ENCODE measurements at places on chromosomes 1 and 21.

DNA sequence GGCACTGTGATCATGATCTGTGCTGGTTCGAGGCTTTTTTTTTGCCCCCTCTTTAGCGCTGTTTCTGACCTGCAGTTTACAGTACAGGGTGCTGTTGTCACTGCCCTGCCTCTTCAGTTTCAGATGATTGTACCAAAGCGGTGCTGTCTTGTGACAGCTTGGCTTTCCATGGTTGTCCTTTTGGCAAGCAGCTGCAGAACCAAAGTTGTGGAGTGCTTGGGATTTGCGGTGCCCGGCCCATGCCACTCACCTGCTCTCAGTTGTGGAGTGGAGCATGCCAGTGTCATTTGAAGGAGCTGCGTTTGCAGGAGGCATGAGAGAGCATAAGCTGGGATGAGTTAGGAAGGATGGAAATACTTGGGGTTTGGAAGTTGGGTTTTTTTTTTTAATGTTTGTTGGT lies 48.4 kb downstream of the DOP1B start:
- no peak for DNase-seq

DNA sequence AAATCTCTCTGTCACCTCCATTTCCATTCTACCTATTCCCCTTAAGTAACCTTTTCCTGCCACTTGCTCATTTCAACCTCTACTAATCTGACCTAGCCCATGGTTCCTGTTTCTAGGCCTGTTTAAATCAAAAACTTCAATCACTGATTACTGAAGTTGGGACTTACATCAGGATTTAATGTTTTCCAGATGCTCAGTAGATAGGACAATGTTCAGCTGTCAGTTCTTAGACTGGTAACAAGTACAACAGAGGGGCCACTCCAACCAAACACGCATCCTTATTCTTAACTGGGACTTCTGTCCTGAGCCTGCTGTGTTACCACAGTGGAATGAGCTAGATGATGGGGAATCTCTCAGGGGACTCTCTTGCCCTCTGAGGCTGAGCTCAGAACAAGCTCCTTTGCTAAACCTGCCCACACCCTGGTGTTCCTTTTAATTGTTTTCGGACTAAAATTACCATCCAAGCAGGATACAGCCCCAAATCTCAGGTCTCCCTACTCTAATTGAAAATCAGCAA lies 974.6 kb downstream of the TTLL7 start:
- no peak for DNase-seq

GRCh38 chr1:33231166-33231565 lies 25.1 kb upstream of the ZNF362 start:
- DNase-seq, result no peak

GRCh38 chr1:231196728-231197127 lies 34.9 kb downstream of the TRIM67 start:
- no peak for DNase-seq

- no peak for DNase-seq
These were observed 55.7 kb downstream of the EDEM3 start for GRCh38 chr1:184698969-184699368.

DNA sequence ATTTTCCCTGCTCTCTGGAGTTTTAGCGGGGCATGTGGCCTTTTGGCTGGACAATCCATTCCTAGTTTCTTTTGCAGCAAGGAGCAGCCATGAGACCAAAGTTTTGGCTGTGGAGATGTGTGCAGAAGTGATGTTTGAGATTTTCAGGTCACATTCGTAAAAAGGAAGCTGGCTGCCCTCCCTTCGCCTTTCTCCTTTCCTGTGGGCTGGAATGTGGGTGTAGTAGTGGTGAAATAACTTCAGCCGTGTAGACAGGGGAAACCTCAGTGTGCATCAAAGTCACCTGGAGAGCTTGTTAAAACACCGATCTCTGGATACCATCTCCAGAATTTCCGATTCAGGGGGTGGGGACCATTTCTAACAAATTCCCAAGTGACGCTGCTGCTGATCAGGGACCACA lies 5.3 kb upstream of the GPR88 start:
- no peak for DNase-seq

- DNase-seq, result no peak
These were observed 184.2 kb upstream of the USP24 start for GRCh38 chr1:55399346-55399745.

DNA sequence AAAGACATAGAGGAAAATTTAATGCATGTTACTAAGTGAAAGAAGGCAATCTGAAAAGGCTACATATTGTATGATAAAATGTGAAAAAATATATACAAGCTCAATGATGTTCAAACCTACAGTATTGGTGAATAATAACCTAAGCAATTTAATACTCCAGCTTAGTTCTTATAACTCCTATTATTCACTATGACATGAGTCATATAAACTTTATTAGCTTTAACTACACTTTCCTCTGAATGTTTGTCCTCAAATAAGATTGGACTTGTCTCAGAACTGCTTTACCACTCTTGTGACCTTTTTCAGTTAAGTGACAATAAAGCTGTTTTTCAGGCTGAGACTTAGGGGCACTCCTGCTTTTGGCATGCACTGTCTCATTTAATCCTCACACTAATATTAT lies 50.9 kb downstream of the CNST start:
- no peak for DNase-seq

DNA sequence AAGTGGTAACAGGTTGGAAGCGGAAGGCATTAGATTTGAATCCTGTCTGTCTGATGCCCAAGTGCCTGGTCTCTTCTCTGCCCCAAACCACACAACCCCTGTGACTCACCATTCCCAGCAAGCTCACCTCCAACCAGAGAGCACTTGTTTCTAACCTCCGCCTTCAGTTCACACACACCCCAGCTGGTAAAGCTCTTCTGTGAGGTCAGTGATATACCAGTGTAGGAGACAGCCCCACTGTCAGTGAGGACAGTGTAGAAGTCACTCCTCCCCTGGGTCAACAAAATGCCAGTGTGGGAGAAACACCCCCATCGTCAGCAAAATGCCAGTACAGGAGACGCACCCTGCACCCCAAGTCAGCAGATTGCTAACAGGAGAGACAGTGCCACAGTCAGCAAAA lies 2.6 kb downstream of the RIMS3 start:
- no peak for DNase-seq

- no peak for DNase-seq
These were observed 3.9 kb upstream of the PUM1 start for GRCh38 chr1:31069392-31069791.

DNA sequence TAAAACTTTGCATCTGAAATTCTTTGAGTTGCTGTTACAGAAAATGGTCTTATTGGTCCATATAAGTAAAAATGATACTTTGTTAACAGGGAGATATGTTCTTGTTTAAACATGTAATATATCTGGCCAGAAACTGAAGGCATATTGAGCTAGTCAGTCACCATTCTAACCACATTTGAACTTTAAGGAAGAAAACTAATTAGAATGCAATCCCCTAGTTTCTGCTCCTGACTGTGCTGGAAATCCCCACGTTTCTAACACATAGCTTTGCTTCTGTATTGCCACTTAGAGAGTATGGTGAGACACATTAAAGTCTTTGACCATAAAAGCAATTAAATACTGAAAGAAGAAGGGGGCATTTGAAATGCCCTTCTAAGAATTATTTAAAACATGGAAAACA lies 32.1 kb upstream of the HIVEP3 start:
- DNase-seq, result no peak

- DNase-seq, result no peak
These were observed 10.8 kb downstream of the GPR3 start for GRCh38 chr1:27403065-27403726.

- no peak for DNase-seq
These were observed 20.3 kb downstream of the ZYG11A start for GRCh38 chr1:52862666-52863458.

- no peak for DNase-seq
These were observed 75.2 kb downstream of the IER5 start for GRCh38 chr1:181163662-181164061.

GRCh38 chr1:227428803-227429202 lies 110.5 kb upstream of the CDC42BPA start:
- DNase-seq, result peak; percentile 39

GRCh38 chr21:29800056-29800455 lies 139.7 kb downstream of the GRIK1 start:
- DNase-seq, result no peak

DNA sequence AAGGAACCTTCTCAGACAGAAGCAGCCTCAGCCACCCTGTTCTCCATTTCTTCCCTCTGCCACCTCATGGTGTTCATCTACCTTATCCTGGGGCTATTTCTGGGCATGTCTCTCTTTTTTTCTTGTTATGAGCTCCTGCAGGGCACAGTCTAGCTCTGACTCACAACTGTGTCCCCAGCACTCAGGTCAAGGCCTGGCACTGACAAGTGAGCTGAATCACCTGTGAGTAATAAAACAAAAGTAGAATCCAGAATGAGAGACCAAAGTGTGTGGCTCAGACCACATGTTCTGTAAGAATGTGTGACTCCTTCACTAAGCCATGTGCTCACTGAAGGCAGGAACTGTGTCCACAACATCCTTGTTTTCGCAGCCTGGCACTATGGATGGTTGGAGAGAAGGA lies 23.2 kb downstream of the C1orf94 start:
- DNase-seq, result no peak

All from SHP77 (cell line).